Endodermal cell (in vitro differentiated cells): ENCODE measurements at places on chromosomes 7 and 10.

GRCh38 chr10:126336801-126337200, 51.5 kb downstream of the ADAM12 start:
- DNase-seq = no peak

DNA sequence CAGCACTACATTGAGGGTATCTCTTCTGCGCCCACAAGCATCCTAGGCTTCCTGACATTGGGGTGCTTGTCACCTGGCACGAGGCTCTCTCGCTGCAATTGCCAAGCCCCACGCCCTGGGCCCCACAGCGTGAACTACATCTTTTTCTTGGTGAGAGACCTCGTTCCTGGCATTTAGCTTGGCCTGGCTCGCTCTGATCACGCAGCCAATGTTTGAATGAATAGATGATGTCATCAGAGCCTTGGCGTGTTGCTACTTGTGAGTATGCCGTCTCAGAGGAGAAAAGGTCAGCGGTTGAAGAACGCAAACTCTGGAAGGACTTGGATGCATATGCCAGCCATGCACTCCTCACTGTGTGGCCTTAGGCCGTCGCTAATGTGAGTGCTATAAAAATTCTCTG, 150.2 kb upstream of the AUTS2 start:
- DNase-seq = no peak

- DNase-seq = peak; percentile 85
These were observed 18.4 kb upstream of the SORCS3 start for GRCh38 chr10:104622598-104623209.

GRCh38 chr10:6018422-6018821, 41.1 kb upstream of the IL15RA start:
- no peak for DNase-seq

GRCh38 chr10:70430493-70431445, 10.7 kb downstream of the NODAL start:
- DNase-seq = no peak

- no peak for DNase-seq
These were observed 61.4 kb upstream of the NFKB2 start for GRCh38 chr10:102334101-102334500.

DNA sequence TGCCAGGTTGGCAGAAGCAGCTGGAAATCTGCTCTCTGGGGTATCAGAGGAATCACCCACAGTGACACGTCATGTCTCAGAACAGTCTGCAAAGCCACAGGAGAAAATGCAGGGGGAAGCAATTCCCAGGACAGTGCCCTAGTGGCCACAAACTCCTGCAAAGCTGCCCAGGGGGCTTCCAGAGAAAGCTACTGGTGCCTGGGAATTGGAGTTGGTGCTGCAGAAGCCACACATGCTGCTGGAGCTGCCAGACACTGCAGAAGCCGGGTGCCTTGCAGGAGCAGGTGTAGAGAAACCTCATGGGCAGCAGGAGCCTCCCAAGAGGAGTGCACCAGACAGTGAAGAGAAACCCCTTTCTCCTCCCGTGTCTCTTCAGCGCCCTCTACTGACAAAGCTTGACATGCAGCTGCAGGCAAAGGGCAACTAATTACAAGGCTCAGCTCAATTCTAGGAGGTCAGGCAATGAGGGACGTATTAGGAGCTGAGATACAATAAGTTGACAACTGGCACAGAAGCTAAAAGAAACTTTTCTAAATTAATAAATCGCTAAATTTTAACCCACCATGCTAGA, 30.2 kb upstream of the NUB1 start:
- DNase-seq = peak; percentile 81

GRCh38 chr10:104925232-104925851, 284.3 kb downstream of the SORCS3 start:
- DNase-seq = peak; percentile 85

DNA sequence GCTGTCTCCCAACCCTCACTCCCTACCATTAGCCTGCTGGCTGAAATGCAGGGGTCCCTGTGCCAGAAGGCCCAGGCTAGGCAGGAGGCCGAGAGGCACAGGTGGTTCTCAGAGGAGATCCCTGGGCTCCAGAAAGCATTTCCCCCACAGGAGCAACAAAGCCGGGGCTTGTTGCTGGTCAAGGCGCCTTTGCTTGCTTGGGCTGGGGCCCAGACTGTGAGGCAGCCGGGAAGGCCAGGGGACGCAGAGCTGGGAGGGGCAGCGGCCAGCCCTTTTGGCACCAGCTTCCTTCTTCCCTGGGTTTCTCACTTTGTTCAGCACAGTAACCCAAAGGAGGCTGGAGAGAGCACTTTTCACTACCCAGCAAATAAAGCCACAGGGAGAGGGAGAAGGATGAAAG, 48.6 kb downstream of the FBXW4 start:
- DNase-seq = no peak

DNA sequence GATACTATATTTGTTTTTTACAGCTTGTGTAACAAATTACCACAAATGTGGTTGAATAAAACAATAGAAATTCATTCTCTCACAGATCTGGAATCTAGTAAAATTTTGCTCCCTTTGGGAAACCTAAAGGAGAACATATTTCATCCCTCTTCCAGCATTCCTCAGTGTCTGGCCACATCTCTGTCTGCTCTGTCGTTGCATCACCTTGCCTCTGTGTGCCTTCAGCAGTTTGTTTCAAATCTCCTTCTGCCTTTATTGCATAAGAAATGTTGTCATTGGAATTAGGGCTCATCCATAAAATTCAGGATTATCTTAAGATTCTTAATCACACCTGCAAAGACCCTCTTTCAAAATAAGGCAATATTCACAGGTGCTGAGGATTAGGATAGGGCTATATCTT, 14.5 kb downstream of the OR2A14 start:
- DNase-seq = no peak

DNA sequence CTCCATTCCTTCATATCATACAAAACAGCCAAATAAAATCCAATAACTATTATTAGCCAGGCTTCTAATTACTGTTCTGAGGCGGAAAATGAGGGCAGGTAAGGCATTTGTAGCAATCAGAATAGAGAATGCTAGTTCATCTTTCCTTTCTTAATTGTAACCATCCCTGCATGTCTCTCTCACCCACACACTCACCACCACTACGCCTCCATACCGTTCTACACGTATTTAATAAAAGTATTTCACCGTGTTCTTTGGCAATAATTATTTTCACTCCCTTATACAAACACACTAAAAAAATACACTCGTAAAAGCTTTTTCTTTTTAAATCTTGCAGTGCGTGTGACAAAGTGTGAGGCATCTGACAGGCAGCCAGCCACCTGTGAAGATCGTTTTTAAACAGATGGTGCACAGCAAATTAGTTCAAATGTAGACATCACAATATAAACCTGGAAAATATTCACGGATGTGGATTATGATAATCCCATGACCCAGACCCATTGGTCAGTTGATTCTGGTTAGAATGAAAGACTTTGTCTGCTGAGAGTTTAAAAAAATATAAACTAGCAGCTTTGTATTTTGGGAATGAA, 653.6 kb downstream of the REEP3 start:
- DNase-seq = no peak

GRCh38 chr10:17659365-17659764, 15.4 kb downstream of the STAM start:
- DNase-seq = no peak

- DNase-seq = no peak
These were observed 111.5 kb downstream of the ELAPOR2 start for GRCh38 chr7:86947929-86948328.

GRCh38 chr7:26372704-26373103, 81.0 kb downstream of the SNX10 start:
- no peak for DNase-seq

DNA sequence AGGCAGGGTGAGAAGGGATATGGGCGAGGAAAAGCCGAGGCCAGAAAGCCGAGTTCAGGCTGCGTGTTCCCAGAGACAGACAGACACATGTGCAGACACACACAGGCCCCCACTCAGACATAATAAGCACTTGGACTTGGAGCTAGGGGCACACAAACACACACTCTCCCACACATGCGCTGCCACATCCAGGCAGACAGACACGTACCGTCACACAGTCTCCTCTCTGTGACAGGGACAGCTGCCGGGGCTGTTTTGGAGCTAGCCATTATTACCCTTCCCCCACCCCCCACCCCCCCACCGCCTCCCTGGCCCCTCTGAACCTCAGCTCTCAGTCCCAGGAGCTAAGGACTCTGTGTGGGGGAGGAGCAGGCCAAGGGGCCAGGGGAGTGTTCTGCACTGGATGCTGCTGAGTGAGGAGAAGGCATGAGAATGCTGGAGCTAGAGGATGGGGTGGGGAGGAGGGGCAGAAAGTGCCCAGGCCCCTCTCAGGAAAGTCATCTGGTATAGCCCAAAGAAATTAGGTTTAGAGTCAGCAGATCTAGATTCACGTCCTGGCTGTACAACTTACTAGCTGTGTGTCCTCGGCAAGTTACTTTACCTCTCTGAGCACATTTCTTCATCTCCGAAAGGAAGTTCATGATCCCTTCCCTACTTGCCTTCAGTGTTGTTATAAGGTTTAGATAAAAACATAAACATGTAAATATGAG, 6.3 kb downstream of the PITX3 start:
- no peak for DNase-seq

DNA sequence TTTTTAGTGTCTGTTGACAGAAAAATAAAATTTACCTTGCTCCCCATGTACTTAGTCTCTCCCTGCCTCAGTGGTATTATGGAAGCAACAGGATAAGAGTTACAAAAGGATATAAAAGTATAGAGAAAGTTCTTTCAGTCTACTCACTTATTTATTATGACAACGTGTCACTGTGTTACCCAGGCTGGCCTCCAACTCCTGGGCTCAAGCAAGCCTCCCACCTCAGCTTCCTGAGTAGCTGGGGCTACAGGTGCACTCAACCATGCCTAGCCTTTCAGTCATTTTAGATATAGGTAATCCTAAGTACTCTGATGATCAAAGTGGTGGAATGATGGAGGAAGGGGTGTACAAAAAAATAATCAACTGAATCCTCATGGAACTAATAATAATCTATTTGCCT, 215.2 kb upstream of the MKLN1 start:
- DNase-seq = no peak

GRCh38 chr10:103145046-103145445, 48.0 kb downstream of the NT5C2 start:
- no peak for DNase-seq

DNA sequence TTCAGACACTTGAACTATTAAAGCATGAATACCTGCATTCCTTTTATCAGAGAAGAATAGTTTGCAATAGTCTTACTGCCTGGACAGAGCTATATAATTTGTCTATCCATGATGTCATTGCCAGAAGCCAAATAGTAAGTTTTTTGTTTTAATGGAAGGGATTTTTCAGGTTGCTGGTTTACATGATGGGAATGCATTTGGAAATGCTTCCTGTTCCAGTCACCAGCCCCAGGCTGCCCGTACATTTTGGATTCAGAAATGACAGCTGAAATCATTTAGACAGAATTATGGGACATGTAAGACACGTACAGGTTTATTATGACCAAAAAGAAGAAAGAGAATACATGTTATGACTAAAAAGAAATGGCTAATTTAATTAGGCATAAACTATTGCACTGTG, 293.1 kb downstream of the CDK14 start:
- DNase-seq = no peak

GRCh38 chr7:155222573-155222972, 75.1 kb upstream of the INSIG1 start:
- no peak for DNase-seq

- DNase-seq = no peak
These were observed 86.7 kb downstream of the MDFIC start for GRCh38 chr7:115008465-115009114.

GRCh38 chr7:47153058-47153457, 428.9 kb downstream of the TNS3 start:
- no peak for DNase-seq

DNA sequence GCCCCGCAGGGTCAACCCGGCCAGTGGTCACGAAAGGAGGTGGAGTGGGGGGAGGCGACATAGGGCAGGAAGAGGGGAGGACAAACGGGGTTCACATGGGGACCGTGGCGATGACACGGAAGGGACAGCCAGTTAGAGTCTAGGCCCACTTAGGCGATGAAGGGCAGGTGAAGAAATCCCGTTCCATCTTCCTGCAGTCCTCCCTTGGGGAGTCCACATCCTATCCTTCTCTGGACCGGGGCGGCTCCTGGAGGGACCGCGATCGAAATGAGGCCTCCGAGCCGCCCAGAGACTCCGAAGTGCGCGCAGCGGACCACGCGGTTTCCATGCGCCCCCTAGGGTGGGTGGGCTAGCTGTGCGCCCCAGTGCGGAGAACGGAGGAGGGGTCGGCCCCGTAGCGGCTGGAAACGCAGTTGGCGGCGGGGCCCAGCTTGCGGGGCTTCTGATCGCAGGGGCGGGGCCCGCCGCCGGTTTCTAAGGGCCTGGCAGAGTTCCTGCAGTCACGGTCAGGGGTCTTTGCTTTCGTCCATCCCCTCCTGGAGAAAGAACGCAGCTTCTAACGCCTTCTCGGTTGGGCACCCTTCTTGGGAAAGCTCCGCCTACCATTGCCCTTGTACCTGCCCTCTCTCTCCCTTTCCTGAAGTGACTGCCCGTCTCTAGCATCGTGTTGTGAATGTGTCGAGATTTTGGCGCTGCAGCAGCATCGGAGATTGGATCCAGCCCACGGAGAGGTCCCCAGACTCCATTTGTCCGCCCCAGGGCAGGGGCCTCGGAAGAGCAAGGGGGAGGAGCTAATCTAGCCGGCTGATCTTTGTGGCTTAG, 17.9 kb upstream of the TMEM225B start:
- DNase-seq = peak; percentile 91

DNA sequence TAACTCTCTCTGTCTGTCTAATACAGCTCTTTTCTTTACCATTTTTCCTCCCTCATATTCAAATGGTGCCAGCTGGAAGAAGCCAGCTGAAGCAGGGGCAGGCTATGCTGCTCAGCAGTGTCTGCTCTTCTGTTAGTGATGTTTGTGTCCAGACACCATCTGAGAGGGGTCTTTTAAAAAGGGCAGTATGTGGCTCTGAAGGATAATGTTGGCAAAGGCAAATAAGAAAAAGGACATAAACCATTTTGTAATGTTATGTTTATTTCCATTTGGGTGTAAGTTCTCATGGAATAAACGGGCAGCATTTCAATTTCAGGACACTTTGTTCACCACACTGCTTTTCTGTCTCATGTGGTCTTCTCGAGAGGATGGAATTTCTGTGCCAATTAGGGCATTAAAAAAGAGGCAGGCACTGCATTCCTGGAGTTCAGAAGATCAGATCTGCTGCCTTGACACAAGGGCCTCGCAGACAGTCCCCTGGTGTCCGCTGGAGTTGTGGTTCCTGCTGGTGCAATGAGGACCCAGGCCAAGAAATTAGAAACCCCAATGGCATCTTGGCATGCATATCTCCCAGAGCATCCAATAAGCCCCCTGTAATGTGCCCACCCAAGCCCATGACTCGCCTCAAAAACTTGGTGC, 109.0 kb upstream of the ELMO1 start:
- DNase-seq = no peak

DNA sequence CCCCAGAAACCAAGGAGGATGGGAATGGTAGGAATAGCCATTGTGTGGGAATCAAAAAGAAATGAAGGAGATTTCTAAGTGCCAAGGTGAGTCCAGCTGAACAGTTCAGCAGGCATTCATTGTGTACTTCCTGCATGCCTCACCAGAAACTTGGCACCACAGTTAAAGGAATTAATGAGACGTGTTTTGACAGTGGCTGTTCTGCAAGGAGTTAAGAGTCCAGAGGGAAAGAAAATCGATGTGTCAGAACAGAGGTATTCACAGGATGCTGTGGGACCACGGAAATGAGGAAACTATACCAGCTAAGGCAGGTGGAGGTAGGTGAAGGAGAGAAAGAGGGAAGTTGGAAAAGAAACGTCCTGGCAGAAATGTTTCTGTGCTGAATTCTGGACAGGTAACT, 78.1 kb downstream of the PRKCQ start:
- no peak for DNase-seq
